ENCODE measurements at places on chromosomes 1 and 21.
A peak's percentile ranks its signal among the peaks of the same experiment; 100 is the strongest.

- peak; percentile 37 for DNase-seq
Observed at GRCh38 chr1:160046494-160047110, 14.8 kb upstream of the PIGM start.

DNA sequence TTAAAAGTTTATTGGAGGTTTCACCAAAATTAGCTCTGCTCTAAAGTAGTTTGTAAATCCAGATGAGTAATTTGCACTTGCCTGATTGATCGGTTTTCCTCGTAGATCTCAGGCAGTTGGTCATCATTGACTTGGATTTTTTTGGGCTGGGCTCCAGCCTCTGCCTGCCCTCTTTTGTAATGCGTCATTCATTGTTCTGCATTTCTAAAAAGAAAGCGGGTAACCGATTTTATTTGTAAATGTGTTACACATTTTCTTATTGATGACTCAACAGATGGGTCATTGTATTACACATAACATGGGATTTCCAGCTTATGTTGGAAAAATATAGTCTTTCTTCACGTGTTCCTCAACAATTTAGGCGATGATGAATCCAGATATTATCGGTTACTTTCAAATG lies 5.5 kb downstream of the ETS2 start:
- DNase-seq = no peak

DNA sequence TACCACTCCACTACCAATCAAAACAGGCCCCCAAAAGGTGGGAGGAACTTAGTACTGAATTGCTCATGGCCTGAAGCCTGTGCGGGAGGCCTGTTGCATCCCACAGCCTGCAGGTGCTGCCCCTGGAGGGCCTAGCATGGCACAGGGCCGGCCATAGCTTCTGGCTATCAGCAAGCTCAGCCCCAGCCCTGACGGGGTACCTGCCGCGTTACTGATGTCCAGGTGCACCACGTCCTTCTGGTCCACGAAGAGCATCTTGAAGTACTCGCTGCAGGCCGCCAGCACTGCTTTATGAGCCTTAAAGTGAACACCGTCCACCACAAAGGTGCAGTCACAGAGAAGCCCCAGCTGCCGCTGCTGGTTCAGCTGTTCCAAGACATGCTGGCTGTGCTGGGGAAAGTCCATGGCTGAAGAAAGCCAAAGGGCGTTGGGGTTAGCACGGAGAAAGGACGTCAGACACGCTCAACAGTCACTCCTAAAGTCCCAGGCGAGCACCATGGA lies 27.8 kb downstream of the ZBTB17 start:
- no peak for DNase-seq

DNA sequence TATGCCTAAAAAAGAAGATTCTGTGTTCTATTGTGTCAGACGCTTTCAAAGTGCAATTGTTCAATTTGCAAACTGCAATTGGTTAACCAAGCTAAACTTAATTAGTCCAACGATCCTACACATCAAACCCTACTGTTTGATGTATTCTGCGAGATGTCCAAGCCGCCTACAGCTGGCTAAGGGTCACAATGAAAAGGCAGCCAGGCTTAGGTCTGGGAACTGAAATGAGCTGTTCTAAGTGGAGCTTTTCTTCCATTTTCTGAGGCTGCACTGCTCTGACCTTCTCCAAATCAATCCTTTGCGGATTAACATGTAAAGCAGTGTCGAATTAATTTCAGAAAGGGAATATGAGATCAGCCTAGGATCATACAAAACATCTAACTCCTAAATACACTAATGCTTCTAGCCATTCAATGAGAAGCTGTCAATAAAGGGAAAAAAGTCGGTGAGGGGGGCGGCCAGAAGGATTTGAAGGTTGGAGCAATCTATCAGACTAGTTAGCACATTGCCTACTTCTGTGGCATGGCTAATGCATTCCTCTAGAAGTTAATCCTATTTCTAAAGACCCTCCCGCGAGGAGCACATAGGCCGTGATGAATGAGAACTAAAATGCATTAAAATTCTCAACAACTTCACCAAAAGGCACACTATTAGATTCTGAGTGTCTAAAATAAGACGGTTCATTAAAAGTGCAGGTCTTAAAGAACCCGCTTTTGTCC lies 119.0 kb downstream of the SIM2 start:
- no peak for DNase-seq

GRCh38 chr21:34110594-34111202 lies 37.3 kb downstream of the MRPS6 start:
- no peak for DNase-seq

DNA sequence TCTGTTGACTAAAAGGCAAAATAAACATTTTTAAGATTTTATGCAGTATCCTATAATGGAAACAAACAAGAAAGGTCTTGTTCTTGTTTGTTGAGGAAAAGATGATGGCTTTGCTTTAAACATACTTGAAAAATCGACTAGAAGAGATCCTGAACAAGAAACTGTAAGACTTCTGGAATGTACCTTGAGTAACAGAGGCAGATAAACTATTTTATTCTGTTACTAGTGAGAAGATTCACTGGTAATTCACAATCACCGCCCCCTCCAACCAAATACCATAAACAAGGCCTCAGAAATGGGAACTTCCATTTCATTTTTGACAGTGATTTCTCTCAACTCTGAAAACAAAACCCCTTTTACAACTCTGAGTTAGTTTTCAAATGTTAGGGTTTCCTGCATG lies 18.1 kb downstream of the TSEN15 start:
- no peak for DNase-seq

GRCh38 chr1:239733995-239734394 lies 347.6 kb downstream of the CHRM3 start:
- DNase-seq = no peak

DNA sequence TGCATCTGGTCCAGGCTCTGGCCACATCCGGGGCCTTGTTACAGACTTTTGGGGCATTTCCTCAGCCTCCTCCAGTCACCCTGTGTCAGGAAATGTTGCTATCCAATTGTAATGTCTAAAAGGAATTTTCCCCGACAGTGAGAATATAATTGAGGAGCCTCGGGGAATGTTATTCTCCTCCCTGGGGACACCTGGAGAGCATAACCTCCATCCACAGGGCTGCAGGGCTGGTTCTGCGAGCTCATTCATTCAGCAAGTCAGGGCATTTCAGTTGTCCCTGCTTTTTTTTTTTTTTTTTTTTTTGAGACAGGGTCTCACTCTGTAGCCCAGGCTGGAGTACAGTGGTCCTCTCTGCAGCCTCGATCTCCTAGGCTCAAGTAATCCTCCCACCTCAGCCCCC lies 72.6 kb downstream of the MDM4 start:
- no peak for DNase-seq

DNA sequence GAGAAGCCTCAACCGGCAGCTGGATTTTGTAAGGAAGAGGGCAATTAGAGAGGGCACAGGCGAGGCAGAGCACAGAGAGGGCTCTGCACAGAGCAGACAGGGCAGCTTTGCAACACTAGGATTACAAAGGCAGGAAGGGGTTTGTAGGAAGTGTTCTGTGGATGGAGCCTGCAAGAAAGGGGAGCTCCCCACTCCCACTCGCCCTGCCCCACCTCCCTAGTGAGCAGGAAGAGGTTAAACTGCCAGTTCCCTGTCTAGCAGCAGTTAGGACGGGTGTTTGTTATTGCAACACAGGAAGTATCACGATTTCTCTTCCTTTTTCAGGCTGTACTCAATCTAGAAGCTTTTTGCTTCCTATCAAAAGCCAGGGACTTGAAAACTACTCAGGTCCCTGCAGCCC lies 63.3 kb upstream of the LRRC8D start:
- DNase-seq = no peak

DNA sequence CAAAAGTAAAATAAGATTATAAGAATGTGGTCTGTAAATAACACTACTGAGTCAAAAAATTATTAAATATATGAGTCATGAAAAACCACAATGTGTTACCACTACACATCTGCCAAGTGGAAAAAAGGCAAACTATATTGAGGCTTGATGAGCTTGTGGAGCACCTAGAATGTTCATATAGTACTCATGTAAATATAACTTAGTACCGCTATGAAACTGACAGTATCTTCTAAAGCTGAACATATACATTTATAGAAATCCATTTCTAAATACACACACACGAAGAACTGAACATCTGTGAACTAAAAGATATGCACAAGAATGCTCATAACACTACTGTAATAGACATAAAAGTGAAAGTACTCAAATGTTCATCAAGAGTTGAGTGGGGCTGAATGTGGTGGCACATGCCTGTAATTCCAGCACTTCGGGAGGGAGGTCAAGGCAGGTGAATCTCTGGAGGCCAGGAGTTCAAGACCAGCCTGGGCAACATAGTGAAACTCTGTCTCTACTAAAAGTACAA lies 18.5 kb upstream of the GBP3 start:
- no peak for DNase-seq

- DNase-seq = no peak
Observed at GRCh38 chr1:228001738-228002535, 4.9 kb upstream of the WNT3A start.

GRCh38 chr1:204685236-204686006 lies at the start of gene LRRN2:
Gene LRRN2, minus strand, starts transcription at chr1:204685738. Its CDS starts 65,746 bp downstream, at chr1:204619992.
- peak; percentile 23 for DNase-seq

DNA sequence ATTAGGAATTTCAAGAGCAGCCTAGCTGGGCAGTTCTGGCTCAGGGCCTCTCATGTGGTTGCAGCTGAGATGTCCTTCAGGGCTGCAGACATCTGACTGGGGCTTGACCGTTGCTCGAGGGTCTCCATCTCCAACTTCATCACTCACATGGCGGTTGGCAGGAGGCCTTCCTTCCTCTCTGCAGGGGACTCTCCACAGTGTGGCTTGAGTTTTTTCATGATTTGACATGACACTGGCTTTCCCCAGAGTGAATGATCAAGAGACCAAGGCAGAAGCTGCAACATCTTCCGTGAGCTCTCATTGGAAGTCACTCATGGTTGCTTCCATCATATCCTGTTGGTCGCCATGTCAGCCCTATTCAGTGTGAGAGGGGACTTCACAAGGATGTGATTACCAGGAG lies 74.6 kb downstream of the RUNX3 start:
- no peak for DNase-seq

DNA sequence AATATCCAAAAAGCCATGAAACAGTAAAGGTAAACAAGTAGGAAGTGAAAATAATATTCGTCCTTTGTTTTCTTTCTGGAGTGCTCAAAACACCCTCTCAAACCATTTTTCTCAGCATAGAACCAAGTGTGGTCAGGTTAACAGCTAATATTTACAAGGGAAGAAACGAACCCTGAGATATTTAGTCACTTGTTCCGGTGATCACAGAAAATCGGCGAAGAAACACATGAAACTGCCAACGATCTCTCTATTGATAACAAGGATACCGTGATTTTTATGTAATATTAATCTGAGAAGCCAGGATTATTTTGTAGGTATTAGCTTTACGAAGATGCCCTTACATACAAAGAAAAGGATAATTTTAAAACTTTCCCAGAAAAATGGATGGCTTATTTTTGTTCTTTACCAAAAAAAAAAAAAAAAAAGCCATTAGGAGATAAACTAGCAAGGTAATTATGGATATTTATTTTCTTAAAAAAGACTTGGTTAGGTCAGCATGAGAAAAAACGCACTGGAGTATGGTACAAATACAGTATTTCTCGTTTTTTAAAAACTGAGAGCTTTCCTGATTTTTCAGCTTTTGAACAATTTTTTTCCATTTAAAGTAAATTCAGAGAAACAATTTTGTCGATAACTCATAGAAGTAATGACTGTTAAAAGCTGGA lies 107.3 kb upstream of the HNRNPU start:
- no peak for DNase-seq

DNA sequence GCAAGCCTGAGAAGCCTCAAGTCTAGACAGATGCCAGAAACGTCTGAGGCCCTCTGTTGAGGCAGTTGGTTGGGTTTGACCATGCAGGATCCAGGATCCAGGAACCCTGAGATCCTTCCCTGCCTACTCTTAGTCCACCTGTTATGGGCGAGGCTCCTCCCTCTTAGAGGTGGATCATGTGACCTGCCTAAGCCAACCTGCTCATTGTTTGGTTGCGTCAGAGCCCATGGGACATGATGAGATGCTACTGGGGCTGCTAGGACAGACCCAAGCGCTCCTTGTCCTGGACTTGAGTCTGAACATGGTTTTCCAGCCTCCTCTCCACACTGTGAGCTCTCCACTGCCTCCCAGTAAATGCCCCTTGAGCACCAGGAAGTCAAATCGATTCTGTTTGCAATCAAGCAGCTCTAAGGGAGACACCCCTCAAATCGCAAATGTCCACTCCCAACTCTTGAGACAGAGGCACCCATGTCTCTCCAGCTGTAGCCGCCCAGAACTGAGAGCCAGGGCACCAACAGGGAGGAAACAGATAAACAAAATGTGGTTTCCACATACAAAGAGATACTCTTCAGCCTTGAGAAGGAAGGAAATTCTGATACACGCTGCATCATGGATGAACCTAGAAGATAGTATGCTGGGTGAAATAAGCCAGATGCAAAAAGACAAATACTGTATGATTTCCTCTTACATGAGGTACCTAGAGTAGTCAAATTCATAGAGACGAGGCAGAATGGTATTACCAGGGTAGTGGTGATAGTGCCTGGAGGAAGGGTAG lies 31.7 kb upstream of the WNT4 start:
- DNase-seq = no peak

All from NCI-H345 (cell line).